CD4-positive, alpha-beta T cell treated with Interleukin-12 subunit alpha and Interleukin-12 subunit beta, for 1 hour (primary cell): ENCODE measurements at places on chromosomes 2 and 18.

GRCh38 chr18:61901323-61901986 is 8.6 kb upstream of the RNF152 start:
- DNase-seq = peak; percentile 49

DNA sequence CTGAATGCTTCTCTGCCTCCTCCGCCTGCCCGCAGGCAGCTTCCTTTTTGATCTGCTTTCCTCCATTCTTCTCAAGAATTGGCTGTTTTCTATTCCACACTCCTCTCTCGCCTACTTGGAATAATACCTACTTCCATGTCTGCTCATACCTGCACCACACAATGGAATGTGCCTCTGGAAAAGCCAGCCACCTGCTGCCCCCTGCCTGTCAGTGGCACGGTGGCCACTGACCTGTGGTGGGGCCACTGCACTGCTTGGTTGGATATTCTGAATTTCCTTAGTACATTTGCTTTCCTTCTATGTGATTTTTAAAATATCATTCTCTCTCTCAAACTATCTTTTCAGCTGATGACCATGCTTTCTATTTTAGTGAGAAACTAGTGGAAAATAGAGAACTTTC is 406.9 kb downstream of the DCDC2C start:
- DNase-seq = no peak

DNA sequence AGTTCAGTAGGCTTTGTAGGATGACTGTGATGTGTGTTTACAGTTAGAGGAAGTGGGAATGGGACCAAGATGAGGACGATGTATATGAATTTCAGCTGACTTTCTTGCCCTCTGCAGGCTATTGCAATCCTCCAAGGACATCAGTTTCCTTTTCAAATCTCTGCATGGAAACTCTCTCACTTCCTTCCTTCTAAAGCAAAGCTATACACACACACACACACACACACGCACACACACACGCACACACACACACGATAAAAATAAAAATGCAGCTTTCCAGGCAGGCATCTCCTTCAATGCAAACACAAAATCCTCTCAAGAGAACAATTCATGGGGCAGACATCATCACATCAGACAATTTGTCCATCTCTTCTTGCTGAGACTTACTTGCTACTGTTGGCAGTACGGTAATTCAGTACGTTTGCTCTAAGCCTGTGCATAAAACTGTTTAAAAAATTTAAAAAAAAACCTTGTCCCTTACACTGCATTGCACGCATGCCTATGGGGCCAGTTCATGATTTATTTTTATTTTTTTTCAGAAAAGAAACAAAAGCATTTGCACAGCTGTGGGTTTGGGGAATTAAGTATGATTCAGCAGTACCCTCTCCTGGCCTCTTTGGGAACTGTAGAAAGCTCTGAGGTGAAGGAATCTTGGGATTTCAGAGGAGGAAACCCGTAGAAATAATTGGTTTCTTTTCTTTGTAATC is 27.1 kb upstream of the ICOS start:
- peak; percentile 54 for DNase-seq

GRCh38 chr2:84971510-84972206 is 697 bp downstream of the KCMF1 start:
- DNase-seq = peak; percentile 74

DNA sequence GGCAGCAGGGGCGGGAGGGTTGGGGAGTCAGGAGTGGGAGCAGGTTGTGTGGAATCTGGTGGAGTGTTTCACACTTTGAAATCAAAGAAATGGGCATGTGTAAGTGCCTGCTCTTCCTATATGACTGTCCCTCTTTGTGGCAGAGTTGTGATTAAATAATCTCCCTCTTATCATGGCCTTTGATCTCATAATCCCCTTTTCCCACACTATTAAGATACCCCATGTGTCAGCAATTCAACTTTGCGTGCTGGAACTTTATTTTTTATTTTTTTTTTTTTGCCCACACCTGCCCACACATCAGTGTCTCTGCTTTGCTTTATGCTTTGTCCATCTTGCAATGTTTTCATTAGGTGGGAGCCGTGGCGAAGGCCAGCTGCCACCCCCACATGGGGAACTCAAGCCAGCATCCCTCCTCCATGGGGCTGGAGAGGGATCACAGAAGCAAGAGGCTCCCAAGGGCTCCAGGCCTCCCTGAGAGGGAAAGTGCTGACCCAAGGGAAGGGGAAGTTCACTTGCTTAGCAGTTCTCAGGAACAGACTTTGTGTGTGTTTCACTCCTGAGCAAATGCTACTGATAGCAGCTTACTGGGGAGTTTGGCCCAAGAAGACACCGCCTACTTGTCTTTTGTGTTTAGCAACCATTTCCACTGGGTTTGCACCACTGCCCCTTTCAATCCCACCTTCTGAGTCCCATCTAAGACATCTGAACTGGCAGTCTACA is 243.4 kb downstream of the BCL11A start:
- no peak for DNase-seq

- no peak for DNase-seq
Measured at GRCh38 chr2:211247751-211248150, 691.4 kb downstream of the CPS1 start.

DNA sequence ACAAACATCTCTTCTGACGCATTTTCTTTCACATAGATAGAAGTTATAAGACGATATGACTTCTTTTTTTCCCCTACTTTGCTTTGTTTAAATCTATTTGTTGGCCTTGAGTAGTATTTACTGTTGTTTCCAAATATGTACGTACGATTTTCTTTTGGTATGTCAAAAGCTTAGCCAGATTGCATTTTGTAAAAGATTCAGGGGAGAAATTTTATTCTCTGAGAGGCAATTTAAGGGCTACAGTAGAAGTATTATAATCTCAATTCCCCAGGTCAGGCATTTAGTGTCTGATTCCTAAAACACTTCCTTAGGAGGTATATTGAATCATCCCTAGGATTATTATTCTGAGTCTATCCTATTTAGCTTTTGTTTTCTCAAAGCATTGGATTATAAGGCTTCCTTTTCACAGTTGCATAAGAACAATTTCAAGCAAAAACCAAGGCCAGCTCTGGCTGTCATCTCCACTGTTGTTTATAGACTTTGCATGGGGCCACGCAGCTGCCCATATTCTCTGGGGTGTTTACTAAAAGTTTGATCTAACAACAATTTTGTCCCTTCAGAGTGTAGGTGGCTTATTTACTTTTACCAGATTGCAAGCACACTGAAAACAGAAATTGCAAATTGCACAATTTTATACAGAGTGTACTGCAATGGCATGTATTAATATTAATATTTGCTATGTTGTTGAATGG is 33.6 kb upstream of the GCG start:
- no peak for DNase-seq
